GM12878 (cell line): ENCODE measurements at places on chromosomes 5 and 9. TPM values are rescaled to one million over a fixed set of nuclear protein-coding genes. Genes with fewer than 3 reads are reported as not detected.

The CNTNAP3 gene
- not detected in 2 replicates for total RNA-seq

DNA sequence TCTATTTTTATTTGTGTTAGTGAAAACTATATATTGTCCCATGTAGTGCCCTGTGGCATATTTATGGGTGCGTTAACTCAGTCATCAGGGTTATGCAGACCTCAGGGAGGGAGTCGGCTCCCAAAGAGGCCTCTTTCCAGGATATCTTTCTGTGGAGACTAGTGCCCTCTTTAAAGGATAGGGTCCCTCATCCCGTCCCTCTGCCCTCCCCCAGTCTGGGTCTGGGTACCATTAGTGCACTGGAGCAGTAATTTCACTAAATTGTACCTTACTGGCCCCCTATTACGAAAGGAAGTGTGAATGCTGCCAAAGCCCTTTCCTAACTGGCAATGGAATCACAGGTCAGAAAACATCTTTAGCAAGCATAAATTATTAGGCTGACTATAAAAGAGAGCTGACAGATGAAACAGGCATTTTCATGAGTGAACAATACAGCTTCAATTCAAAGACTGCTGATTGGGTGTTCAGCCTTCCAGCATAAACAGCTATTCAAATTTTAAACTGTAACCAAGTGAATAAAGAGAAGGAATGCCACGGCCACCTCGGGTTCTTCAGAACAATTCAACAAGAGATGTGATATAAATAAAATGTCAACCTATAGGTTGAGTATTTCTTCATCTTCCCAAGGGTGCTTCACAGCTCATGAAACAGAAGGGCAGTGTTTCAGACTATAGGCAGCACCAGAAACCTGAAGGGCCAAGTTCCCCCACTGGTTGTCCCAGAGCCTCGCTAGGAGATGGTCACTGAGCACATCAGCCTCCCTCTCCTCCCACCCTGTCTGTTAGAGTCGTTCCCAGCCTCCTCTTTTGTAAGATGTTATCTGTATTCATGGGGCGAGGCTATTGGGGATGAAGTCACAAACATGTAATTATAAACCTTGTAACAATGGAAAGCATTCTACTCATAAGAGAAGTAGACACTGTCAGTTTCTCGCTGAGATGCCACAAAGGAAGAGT is 318.7 kb downstream of the TMEM161B start:
- no peak for DNase-seq

- no peak for DNase-seq
These were observed 64.3 kb upstream of the TNC start for GRCh38 chr9:115182264-115182663.

DNA sequence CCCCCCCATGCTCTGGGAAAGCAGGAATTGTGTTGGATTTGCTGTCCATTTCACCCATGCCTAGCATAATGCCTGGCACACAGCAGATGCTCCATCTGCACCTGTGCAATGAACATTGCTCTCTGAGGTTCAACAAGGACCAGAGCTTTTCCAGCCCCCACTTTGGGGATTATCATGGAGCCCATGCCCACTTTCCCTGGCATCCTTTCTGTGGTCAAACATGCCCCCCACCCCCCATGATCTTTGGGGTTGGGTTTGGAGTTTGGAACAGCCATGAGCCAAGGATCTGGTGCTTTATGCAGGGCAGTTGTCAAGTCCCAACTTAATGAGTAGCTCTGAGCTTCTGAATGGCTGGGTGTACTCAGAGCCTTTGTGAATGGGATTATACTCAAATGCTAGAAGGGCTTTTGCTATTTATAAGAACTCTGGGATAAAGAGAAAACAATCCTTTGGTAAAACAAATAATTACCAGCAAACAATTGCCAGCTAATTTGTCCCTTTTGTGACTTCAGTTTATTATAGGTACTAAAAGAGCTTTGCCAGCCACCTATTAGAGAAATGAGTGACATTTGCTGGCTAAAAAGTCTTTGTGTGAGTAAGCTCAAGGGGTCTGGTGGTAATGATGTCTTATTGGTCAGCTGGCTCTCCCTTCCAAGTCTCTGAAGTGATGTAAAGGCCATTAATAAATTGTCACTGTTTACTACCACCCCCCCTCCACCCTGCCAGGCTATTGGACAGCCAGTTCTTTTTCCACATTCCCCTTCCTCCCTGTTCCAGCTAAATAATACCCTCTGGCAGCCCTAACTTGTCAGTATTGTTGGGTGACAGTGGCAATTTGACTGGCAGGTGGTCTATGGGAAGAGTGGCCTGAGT is 182.3 kb downstream of the MACROH2A1 start:
- no peak for DNase-seq

DNA sequence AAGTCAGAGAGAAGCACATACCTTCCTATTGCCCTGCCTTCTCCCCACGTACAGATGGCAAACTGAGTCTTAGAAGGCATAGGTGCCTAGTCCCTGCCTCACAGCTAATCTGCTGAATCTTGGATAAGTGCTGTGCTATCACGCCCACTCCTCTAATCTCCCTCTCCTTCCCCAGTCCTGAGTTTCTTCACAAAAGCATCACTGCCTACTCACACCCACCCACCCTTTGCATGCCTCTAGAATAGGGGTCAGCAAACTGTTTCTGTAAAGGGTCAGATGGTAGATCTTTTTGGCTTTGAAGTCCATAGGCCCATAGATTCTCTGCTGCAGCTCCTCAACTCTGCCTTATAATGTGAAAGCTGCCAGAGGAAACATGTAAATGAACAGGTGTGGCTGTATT is 23.2 kb upstream of the JADE2 start:
- no peak for DNase-seq

DNA sequence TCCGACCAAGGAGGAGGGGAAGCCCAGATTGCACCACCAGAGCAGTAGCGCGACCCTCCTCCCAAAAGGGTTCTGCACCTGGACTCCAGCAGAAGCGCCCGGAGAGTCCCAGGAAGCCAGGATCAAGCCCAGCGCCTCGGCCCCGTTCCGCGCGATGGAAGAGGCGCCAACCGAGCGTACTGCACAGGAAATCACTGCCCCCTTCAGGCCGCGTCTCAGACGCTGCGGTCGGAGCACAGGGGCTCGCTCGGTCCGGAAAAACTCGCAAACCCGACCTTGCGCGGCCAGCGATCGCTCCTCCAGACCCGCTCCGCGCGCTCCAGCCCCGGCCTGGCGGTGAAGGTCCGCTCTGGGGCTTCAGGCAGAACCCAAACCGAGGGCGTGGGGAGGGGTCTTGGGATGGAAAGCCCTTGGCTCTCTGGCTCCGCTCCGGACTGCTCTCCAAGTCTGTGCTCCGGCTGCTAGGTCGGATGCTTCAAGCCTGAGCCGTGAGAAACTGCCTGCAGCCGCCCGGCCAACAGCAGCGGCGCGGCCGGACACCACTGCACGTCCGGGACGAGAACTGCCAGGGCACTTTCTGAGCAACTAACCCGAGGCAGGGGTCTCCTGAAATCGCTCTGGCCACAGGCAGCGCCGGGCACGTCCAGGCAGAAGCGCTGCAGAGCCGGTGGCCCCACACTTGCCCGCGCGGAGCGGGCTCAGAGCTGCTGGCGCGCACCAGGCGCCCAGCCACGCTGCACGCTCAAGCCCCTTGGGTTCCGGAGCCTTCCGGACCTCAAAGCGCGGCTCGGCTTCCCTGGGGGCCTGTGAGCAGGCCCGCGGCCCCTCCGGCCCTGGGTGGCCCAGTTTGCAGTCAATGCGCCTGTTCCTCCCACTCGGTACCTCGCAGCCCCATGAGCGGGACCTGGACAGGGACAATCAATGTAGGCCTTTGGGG is 1.3 kb downstream of the GABBR2 start:
- DNase-seq: no peak

The PHF24 gene
- not detected in 2 replicates for total RNA-seq
